ELR (cell line): ENCODE measurements at places on chromosomes 4 and X.

DNA sequence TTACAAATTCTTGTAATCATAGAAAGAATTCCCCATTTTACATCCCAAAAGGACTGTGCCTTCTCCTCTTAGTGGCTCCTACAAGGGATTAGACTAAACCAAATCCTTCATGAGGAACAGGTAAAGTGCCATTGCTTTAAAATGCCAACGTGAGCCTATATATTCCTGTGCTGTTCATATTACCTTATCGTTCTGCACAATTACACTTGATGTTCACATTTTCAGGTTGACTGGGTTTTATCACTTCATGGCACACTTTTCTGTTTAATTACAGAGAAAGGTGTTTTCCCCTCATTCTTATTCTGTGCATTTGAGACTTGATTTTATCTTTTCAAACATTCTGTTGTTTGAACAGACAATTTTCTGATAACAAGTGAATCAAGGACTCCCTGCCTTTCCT, 645.6 kb upstream of the FTHL17 start:
- DNase-seq, result no peak

GRCh38 chr4:659851-660250, 14.2 kb downstream of the ATP5ME start:
- no peak for DNase-seq

GRCh38 chrX:136629084-136629750, 18.7 kb upstream of the CD40LG start:
- no peak for DNase-seq

- DNase-seq, result peak; percentile 32
Observed at GRCh38 chrX:47573341-47574075, 8.7 kb upstream of the TIMP1 start.

DNA sequence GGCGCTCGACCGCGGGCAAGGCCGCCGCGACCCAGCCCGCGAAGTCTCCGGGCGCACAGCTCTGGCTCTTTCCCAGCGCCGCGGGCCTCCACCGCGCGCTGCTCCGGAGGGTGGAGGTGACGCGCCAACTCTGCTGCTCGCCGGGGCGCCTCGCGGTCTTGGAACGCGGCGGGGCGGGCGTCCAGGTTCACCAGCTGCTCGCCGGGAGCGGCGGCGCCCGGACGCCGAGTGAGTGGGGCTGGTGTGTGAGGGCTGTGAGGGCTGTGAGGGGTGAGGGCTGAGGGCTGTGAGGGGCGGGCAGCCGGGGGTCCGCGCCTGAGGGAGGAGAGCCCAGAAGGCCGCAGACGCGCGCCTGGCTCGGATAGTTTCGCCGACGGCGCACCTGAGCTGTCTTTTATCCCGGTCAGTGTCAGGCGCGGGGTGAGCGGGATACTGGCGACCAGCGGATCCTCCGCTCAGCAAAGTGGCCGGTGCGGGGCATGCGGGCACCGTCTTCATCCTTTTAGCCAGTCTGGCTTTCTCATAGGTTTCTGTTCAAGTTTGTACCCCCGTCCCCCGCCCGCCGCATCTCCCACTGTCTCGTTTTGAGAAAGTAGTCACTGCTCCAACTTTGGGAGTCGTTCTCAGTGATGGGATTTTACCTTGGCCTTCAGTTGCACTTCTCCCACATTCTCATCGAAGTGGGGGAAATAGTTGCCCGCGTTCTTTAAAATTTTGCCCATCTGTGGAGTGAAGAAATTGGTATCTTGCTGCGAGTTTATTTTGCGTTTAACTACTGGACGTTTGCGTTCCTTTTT, 586 bp downstream of the HERC5 start:
- peak; percentile 51 for DNase-seq

DNA sequence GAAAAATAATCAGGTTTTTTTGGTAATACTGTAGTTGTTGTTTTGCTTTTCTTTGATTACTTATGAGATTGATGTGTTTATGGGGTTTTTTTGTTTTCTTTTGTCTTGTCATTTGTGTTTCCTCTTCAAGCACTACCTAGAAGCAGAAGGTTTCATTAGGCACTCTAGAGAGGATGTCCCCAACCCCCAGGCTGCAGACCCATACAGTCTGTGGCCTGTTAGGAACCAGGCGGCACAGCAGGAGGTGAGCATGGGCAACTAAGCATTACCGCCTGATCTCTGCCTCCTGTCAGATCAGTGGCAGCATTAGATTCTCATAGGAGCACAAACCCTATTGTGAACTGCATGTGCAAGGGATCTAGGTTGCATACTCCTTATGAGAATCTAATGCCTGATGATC, 22.9 kb upstream of the NOCT start:
- no peak for DNase-seq

DNA sequence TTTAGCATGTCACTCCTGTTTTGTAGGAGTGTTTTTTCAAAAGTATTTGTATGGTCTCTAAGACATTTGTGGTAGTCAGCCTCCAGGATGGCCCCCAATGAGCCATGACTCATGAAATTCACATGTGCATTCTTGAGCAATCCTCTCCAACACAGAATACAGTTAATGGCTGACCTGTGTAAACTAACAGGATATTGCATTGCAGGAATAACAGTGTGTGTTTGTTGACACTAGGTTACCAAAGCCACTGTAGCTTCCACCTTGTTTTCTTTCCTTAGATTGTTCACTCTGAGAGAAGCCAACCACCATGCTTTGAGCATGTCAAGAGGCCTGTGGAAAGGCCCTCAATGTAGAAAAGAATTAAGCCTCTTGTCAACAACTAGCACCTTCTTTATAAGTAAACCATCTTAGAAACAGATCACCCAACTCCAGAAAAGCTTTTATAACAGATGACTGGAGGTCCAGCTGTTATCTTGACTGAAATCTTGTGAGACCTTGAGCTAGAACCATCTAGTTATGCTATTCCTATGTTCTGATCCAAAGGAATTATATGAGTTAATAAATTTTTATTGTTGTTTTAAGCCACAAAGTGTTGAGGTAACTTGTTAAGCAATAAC, 28.5 kb downstream of the TBCK start:
- peak; percentile 88 for DNase-seq
